ENCODE measurements at places on chromosomes 12 and 14.
A peak's percentile ranks its signal among the peaks of the same experiment; 100 is the strongest.

GRCh38 chr12:74293689-74294131 is 243.9 kb upstream of the ATXN7L3B start:
- DNase-seq: no peak

DNA sequence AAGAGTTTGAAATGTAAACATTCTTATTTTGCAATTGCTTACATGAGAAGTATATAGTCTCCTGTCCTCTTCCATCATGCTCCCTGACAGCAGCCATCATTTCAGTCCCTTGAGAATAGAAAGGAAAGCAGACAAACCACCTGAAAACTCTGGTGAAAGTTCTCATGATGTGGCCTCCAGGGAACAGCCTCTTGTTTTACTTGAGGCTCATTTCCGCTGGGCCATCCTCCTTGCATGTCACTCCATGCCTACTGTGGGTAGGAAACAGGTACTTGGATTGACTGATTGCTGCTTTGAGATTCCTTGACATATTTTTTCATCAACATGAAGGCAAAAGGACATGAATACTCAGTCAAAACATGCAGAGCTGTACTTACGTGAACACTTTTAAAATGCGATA is 6.0 kb downstream of the SYT1 start:
- DNase-seq: no peak

GRCh38 chr12:116544656-116545055 is 14.5 kb upstream of the MAP1LC3B2 start:
- DNase-seq: no peak

GRCh38 chr14:69242311-69243224 is 17.4 kb upstream of the GALNT16 start:
- peak; percentile 79 for DNase-seq

DNA sequence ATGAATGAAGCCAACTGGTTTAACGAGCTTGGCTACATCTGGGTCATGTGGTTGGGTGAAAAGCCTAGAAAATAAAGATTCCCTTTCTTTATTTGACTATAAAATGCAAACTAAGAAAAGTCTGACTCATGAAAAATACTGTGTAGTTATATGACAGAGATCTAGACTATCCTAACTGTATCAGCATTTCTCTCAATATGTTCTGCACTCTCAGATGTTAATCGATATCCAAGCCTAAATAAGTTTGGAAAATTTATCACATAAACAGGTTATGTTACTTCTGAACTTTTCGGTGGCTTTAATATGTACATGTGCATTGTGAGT is 133.1 kb downstream of the DAAM1 start:
- DNase-seq: no peak

GRCh38 chr14:97975962-97976361 is 1178.8 kb downstream of the VRK1 start:
- no peak for DNase-seq

- no peak for DNase-seq
Measured at GRCh38 chr12:27101290-27101689, 18.9 kb upstream of the C12orf71 start.

DNA sequence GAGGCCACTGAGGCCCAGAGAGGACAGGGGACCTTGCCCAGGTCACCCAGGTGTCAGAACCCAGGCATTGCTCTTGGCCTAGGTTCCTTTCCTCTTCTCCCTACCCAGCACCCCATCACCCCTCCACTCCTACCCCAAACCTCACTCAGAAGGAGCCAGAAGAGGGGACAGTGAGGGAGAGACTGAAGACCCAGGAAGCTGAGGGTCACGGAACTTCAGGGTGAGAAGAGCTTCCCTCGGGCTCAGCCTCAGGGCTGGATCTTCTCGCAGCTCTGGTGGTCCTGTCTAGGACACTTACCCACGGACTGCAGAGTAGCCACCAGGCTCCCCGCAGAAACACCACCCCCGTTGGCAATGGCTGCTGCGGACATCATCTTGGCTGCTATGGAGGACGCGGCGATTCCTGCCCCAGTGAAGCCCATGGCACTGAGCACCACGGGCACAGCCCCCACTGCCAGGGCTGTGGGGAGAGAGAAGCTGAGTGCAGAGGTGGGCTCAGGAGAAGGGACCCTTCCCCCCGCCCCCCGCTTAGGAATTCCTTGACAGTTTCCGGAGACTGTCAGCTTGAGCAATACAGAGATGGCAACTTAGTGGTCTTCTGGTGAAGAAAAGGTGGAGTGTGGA is 1.1 kb downstream of the IFI27L2 start:
- no peak for DNase-seq

GRCh38 chr12:90124289-90124688 is 415.7 kb upstream of the ATP2B1 start:
- no peak for DNase-seq

GRCh38 chr14:53043027-53043581 is 92.3 kb upstream of the FERMT2 start:
- DNase-seq: no peak

DNA sequence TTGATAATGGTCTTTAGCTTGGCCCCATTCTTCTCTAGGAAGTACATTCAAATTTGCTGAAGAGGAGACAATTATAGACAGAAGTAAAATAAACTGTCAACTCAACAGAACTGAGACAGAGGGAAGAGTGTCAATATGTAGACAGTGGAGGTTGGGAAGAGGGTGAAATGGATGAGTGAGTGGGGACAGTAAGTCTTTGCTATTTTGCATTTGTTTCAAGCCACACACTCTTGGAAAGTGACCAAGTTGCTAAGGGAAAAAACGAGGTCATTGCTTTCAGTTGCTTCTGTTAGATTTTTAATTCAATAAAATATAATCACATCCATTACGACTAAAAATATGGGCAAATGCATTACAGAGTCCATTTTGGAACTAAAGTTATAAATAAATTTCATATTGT is 47.8 kb downstream of the BTBD7 start:
- DNase-seq: peak; percentile 8

- peak; percentile 83 for DNase-seq
Measured at GRCh38 chr14:64504897-64505794, 576 bp downstream of the ZBTB1 start.

GRCh38 chr12:95151821-95152220 is 65.4 kb downstream of the FGD6 start:
- DNase-seq: no peak

- DNase-seq: no peak
Measured at GRCh38 chr12:54442099-54442498, 23.0 kb upstream of the ITGA5 start.

DNA sequence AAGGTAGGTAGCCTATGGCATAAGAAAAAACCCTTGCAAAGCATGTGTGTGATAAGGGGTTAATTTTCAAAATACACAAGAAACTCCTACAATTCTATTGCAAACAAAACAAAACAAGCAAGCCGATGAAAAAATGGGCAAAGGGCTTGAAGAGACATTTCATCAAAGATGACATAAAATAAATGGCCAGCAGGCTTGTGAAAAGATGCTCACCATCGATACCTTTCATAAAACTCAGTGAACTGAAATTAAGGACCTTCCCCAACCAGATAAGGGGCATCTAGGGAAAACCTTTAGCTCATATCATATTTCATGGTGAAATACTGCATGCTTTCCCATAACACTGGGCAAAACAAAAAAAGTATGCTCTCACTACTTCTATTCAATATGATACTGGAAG is 131.2 kb downstream of the PPM1H start:
- no peak for DNase-seq

DNA sequence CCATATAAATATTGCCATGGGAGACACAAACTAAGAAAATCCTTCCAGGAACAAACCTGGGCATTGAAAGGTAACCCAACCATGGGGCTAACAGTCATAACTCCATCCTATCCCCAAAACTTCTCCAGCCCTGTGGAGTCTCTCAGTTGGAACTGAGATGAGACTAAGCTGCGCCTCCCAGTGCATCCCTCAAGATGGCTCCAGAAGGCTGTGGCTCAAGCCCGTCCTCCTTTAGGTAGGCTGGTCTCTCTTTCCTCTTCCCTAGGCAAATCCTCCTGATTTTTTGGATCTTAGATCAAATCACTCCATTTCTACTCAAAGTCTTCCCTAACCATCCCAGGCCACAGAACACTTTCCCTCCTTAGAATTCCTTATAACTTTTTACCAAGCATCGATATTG is 364.3 kb upstream of the CCDC196 start:
- DNase-seq: no peak

DNA sequence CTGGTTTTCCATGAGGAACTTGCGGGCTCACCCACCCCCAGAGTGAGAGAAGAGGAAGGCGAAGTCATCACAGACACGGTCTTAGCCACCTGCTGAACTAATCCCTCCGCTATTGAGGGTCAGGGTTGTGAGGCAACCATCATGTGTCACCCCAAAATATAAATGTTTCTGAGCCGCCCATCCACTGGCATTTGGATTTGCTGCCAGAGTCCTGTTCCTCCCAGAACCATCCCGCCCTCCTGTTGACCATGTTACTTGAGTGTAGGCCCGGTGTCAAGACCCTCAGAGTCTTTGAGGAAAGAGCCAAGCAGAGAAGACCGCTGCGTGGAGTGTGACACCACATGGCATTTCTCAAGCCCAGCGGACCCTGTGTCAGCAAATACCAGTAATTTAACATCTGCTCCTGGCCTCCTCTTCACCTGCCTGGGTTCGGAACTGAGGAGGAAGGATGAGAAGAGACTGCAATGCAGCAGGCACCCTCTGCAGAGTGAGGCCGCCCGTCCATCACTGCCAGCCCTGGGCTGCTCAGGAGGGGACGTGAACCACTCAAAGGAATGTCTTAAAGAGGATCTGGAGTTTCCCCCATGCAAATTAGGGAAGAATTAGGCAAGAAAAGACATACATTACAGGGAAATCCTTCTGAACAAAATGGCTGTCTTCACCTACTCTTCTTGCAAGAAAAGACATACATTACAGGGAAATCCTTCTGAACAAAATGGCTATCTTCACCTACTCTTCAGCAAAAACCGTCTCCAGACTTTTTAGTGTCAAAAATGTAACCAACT is 100.4 kb downstream of the FBXL14 start:
- DNase-seq: no peak

DNA sequence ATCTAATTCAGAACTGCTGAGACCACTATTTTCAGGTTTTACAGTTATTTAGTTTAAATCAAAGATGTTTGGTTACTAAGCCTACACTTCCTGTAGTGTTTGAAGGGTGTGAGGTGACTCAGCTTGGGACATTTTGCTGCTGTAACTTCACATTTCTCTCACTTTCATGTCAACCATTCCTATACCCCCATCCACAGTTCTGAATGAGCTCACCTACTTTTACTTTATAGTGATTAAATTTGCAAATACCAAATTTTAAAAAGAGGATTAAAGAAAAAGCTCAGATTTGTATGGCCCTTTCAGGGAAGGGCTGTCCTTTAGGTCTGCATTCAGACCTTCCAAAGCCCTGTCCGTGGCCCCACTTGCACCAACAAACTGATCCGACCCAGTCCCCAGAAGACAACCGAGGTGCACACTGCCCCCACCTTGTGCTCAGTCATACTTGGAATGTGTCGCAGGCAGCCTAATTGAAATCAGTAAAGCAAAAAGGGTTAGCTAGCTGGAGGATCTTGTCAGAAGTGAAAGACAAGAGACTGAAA is 174.4 kb downstream of the MON2 start:
- DNase-seq: peak; percentile 73
